ENCODE measurements at places on chromosomes 4 and X.

- DNase-seq = no peak
These were observed 126.7 kb downstream of the CORIN start for GRCh38 chr4:47711183-47711582.

GRCh38 chr4:74675673-74676279, 118.5 kb downstream of the BTC start:
- DNase-seq = no peak

- DNase-seq = no peak
These were observed 26.9 kb downstream of the SMIM31 start for GRCh38 chr4:164780839-164781238.

DNA sequence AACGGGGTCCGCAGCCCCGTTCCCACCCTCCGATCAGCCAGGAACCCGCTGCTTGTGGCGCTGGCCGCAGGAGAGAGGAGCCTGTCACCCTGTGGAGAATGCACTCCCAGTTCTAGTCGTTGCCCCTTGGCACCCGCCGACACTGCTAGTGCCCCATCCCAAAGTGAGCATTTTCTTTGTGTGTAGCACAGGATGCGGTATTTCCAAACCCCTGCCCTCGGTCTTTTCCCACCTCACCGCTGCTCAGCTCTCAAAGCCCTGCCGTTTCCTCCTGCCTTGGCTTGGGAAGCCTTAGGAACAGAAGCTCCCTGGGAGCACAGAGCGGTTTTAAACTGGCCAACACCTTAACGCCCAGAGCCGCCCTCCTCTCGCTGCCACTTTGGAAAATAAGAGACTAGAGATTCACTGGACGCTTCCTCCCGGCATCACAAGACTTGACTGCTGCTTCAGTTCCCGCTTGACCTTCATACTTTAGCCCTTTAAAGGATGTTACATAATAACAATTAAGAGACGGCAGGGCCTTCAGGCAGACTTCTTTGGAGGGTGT, 772 bp downstream of the CYP4V2 start:
- peak; percentile 19 for DNase-seq

DNA sequence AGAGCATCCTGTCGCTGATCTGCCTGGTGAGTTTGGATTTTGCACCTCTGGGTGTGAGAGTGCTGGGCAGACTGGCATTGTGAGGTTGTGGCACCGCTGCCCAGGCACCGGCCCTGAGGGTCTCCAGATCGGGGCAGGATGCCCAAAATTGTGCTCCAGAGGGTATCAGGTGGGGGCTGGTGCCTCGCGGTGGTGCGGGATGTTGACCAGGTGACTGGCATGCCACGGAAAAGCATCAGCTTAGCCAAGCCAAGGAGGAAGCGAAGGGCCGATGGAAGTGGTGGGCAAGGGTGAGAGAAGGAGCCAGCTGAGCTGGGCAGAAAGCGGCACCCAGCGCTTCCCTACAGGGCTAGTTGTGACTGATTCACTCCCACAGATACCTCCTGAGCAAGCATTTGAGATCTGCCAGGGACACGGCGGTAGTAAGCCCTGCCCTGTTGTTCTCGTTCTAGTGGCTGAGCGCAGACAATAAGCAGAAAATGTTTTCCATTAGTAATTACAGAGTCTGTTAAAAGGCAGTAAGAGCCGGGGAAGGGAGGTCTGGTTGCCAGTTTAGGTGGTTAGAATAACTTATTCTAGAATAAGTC, 809 bp downstream of the ZFP92 start:
- DNase-seq = no peak

DNA sequence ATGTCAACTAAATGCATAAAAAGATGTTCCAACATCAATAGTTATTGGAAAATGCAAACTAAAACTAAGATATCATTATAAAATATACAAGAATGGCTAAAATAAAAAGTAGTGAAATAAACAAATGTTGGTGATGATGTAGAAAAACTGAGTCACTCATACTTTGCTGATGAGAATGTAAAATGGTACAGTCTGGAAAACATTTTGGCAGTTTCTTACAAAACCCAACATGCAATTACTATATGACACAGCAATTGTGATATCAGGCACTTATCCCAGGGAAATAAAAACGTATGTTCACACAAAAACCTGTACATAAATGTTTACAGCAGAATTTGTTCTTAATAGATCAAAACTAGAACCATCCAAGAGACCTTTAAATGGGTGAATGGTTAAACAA, 182.6 kb downstream of the RTL9 start:
- no peak for DNase-seq

GRCh38 chr4:181509073-181509472, 734.1 kb upstream of the TENM3 start:
- no peak for DNase-seq

DNA sequence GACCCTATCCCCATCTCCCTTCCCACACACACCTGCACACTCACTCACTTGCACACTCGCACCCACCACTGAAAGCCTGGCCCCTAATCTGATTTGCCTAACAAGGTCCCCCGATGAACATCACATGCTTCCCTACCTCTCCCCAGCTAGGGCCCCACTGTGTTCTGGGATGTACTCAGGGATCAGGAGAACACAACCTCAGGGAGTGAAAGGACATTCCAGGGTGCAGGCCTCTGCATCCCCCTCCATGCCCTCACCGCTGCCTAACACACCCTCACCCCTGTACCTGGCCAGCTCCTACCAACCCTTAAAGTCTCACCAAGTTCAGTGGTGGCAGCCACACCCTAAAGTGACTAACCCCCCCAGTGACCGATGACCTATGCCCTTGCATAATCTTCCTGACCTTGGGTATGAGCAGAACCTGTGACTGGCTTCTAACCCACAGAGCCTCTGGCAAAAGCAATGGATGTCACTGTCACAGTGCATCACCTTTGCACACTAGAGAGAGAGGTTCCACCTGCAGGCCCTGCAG, 2.4 kb upstream of the AFAP1 start:
- DNase-seq = no peak

DNA sequence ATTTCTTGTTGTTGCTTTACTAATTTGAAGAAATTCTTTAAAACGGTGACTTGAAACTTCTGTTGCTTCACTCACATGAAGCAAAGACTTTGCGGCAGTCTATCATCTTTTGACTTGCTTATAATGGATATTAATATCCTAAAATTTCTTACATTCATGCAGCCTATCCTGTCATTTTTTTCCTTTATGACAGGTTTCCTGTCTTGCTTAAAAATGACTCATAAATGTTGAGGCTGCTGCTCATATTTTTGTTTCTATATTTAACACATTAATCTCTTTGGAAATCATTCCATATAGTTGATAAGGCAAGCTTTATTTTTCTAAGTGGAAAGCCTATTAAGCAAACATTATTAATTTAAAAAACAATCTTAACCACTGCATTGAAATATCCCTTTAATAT, 176.6 kb upstream of the GALNTL6 start:
- no peak for DNase-seq

- no peak for DNase-seq
These were observed 25.9 kb downstream of the HAND2 start for GRCh38 chr4:173504181-173504503.

- no peak for DNase-seq
These were observed 275.2 kb downstream of the QDPR start for GRCh38 chr4:17236686-17237085.

GRCh38 chr4:76582074-76582816, 147.2 kb downstream of the SHROOM3 start:
- DNase-seq = no peak

GRCh38 chr4:138090150-138090917, 151.8 kb downstream of the SLC7A11 start:
- peak; percentile 1 for DNase-seq

- no peak for DNase-seq
These were observed 73.0 kb upstream of the HPGD start for GRCh38 chr4:174595141-174595929.

GRCh38 chr4:37758226-37758625, 68.3 kb upstream of the PGM2 start:
- DNase-seq = no peak

DNA sequence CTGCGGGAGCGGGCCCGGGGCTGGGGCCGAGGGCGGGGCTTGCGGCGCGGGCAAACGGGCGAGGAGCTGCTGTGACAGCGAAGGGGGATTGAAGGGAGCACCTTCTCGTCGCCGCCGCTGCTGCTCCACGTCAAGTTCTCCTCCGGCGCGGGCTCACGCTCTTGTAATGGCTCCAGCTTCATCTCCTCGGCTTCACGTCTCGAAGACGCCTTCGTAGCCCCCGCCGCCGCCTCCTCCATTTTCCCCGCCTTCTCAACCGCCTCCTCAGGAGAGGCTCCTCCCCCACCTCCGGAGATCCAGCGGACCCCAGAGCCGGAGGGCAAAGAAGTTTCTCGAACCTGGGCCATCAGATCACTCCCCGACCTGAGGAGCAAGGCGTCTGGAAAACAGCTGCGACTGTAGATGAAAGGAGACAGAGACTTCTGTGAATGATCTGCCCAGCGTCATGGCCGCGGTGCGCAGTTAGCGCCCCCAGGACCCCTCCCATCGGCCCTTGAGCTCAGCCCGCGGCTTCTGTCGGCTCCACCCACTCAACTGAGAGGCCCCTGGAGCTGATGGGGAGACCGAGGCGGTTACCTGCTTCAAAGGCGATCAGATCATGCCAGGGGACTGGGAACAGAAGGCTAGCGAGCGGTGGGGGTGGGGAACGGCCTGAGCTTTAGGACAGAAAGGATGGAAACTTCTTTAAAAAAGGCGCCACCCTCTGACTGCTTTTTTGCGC, 895 bp downstream of the USP51 start:
- DNase-seq = peak; percentile 49

DNA sequence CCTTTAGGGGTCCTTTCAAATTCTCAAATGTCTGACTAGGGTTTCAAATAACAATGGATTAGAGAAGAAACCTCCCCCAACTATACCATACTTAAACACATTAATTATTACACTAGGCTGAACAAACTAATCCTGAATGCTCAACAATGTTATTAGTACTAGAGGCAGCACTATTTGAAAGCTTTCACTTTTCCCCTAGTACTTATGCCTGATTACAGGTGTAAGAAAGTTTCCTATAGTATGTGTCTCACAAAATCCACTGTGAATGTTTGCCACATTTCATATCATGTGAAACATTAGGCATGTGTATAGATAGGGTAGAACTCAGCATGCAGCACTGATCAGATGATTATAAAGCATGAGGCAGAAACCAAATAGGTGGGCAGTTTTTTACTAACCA, 336.2 kb downstream of the ZNF674 start:
- DNase-seq = no peak

DNA sequence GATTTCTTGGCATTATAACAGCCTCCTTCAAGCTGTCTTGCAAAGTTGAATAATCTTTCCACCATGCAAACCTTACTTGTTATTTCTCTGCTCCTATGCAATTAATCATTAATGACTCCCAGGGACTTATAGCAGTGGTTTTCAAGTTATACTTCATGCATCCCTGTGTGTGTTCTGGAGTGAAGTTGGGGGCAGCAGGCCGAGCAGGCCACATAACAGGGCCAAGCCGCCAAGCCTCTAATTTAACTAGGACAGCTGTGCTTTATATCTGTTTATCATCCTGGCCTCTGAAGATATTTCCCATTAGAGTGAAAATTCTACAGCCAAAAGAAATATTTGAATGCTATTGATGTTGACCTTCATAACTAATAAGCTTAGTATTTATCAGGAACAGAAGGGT, 133.5 kb upstream of the PAK3 start:
- DNase-seq = no peak

DNA sequence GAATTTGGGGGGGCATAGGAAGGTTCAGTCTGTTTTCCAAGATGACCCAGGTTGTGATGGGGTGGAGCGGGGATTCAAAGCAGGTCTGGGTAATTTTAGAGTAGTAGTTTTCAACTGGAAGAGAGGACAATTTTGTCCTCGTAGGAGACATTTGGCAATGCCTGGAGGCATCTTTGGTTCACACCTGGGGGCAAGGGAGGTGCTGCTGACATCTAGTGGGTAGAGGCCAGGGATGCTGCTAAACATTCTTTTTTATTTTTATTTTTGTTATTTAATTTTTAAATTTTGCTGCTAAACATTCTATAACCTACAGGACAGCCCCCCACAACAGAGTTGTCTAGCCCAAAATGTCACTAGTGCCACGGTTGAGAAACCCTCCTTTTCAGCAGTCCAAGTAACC, 1.9 kb downstream of the RAB9A start:
- DNase-seq = no peak

- DNase-seq = no peak
These were observed 22.9 kb downstream of the PDGFC start for GRCh38 chr4:156948738-156949137.

GRCh38 chr4:53908661-53909078, 155.7 kb downstream of the CHIC2 start:
- DNase-seq = no peak

DNA sequence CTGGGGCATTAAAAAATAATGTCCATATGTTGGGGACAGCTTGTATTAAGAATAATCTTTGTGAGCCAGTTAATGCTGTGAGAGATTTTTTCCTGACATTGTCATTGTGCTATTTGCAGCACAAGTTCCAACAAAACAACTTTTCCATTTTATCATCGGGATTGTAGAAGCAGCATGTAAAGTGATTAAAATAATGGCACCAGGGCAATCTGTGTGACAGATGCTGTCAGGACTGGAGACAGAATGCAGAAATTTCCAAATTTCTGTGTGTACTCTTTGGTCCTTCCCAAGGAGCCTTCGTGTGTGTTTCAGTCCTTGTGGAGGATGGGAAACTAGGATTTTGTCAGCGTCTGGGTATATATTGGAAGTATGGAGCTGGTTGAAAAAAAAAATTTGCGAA, 101.5 kb upstream of the LIMCH1 start:
- DNase-seq = no peak

DNA sequence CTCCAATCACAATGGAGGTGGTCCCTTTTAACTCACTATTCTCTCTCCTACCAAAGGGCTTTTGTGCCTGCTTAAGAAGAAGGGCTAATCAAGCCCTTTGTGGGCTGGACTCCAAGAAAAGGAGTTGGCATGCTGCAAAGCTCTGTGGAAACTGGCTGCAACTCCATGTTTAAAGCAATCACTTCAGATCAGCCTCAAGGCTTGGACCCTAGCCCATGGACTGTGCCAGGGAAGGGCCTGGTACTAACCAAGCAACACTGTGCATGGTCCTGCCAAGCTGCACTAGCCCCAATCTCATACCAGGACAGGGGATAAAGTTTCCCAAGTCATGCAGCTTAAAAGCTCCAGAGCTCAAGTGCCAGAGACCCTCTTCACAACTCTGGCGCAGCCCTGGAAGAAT, 86.7 kb downstream of the ATP8A1 start:
- DNase-seq = no peak
